ENCODE measurements at places on chromosomes 13 and 19.

GRCh38 chr19:46714444-46715106 is 2.3 kb downstream of the PRKD2 start:
- no peak for DNase-seq

GRCh38 chr19:28960586-28960985 is 252.4 kb downstream of the UQCRFS1 start:
- DNase-seq: no peak

- DNase-seq: no peak
Measured at GRCh38 chr13:65756071-65756671, 1474.0 kb downstream of the PCDH9 start.

DNA sequence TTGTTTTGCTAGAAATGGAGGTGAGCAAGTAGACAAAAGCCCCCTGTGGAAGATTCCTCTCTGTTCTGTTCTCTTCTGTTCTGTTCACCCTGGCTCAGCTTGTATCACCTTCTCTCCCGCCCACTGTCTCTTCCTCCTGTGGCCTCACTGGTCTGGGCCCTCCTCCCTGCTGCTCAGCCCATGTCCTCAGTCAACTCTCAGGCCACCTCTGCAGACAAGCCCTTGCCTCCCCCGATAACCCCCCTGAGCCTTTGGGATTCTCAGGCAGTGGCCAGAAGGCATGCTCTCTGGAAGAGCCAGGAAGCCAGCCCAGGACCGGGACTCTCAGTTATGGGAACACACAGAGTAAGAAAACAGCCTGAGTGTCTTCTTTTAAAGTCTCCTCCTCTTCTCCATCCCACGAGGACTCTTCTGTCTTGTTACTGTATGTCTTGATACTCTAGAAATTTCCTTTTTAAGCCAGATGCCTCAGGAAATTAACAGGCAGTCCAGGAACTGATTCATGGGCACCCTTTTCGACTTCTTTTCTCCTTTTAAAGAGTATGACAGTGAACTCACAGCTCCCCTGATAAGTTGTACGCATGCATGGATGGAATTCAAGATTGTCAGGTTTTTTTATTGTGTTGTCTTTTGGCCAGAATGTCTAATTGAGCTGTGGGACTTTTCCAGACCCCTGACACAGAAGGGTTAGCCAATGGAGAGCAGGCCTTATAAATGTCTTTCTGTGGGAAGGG is 33.7 kb downstream of the SHISA2 start:
- no peak for DNase-seq

DNA sequence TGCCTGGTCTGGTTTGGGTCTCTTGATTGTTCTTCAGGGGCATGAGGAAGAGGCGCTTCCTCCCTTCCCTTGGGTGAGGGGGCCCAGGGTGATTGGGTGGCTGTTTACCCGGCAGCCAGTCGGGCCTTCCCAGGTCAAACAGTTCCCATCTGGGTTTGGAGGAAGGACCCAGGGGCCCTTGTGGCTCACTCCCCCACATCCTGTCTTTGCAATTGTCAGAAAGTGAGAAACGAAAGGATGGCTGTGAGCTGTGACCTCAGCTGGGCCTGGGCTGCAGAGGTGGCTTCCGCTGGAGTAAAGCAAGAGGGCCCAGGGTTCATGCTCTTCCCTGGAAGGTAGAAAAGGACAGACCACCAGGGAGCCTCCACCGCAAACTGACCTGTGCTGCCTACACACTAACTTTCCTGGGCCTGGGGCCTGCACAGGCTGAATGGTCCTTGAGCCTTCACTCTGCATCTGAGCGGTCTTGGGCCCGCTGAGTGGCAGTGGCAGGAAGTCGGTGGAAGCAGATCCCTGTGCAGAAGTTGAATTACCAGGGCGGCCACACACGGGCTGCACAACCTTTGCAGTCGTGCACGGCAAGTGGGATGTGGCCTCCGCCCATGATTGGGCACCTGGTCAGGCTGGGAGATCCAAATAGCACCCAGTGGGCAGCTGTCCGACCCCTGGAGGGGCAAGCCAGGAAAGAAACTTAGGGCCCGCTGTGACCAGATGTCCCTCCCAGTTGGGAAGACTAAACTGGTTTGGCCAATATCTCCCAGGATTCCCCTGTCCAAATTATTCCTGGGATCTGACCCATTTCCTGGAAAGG is 5.3 kb upstream of the CD79A start:
- DNase-seq: peak; percentile 98

- DNase-seq: no peak
Measured at GRCh38 chr19:29084266-29084665, 128.7 kb downstream of the UQCRFS1 start.

GRCh38 chr13:32530841-32531253 is 7.7 kb downstream of the N4BP2L2 start:
- no peak for DNase-seq

Measured in MV-4-11 (cell line).